ENCODE measurements at places on chromosomes 2 and 18.

- DNase-seq: no peak
These were observed 295.9 kb downstream of the ERBB4 start for GRCh38 chr2:212242724-212243123.

DNA sequence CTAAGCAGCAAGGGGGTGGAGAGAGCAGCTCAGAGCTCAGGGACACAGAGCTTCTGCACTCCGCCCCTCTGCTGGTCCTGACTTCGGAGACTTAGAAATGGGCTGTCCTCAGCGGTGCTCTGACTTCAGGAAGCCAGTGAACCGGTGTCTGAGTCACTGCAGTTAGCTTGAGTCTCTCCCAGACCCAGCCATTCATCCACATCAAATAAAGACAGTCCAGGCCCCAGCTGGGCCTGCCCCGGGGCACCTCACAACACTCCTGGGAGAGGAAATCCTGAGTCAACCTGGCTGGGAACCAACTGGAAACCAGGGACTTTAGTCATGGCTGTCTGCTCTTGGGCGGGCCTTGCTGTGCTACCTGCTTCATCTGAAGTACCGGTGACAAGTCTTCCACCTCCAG lies 5.4 kb upstream of the ITGB6 start:
- DNase-seq: no peak

DNA sequence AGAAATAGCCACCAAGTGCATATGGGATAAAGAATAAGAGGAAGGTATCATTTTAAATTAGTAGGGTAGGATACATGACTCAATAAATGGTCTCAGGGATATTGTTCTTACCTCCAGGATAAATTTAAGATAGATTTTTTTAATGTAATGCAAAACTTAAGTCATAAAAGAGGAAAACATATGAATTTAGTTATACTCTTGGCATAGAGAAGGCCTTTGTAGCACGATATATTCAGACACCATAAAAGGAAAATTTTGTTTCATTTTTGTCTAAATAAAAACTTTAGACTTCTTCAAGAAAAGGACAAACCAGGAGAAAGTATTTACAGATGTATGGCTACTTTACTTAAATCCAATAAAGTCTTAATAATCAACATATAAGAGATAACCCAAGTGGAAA lies 78.5 kb upstream of the CAB39 start:
- no peak for DNase-seq

- no peak for DNase-seq
These were observed 51.9 kb downstream of the SLC14A2 start for GRCh38 chr18:45667056-45667736.

- no peak for DNase-seq
These were observed 25.2 kb downstream of the AAK1 start for GRCh38 chr2:69618362-69618761.

DNA sequence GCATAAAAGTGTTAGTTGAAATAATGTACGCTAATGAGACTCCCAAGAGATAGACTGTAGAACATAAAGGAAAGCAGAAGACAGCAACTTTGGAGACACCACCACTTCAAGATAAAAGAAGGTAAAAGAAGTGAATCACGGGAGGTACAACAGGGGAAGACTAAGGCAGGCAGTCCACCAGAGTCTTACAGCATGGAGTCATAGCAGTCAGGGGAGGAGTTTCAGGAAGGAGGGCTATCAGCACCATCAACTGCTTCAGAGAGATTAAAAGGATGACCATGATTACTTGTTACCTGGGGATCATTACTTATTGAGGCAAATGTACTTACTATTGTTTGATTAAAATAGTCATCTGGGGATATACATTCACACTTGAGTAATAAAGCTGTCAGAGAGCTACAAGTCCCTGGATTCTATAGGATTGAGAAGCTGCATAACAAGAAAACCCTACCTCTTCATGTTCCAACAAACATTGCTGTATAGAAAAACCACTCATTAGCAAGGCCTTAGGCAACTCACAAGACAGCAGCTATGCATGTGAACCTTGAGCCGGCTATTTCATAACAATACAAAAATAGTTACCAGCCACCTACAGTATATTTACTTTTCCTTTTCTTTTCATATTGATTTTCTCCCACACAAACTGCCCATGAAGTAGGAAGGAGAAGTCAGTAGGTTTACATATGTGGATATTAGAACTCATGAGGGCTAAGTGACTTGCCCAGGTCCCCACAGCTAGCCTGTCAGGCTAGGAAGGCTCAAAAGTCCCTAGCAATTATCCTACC lies 101.7 kb downstream of the PDE11A start:
- DNase-seq: no peak

- no peak for DNase-seq
These were observed 10.0 kb downstream of the KLF11 start for GRCh38 chr2:10053351-10053750.

GRCh38 chr2:121375621-121376159 lies 90.7 kb upstream of the TFCP2L1 start:
- no peak for DNase-seq

GRCh38 chr2:56688661-56689060 lies 504.9 kb downstream of the CCDC85A start:
- DNase-seq: no peak

All from stimulated activated CD4-positive, alpha-beta T cell treated with anti-CD3 and anti-CD28 coated beads, Interleukin-15, amount 100 ng/mL, for 1 hour (primary cell).